ENCODE measurements at places on chromosomes 3 and 15.

- DNase-seq, result no peak
These were observed 32.9 kb upstream of the SEC13 start for GRCh38 chr3:10353661-10354360.

- DNase-seq, result no peak
These were observed 999 bp upstream of the KIF7 start for GRCh38 chr15:89656116-89656815.

DNA sequence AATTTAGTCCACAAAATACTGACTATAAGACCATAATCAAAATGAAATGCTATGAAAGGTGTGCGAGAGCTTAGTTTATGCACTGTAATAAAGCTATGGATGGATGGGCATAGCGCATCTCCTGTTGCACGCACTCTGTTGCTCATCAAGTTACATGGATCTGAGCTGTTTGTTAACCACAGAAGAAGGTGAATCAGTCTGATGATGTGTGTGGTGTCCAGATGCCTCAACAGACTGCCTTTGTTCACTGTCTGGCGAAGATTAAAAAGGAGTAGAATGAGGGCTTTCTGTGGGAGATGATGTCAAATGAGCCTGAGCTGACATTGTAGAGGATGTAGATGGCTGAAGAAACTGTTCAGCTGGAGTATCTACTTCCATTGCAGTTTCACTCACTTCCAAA lies 36.1 kb downstream of the NSMCE3 start:
- no peak for DNase-seq

DNA sequence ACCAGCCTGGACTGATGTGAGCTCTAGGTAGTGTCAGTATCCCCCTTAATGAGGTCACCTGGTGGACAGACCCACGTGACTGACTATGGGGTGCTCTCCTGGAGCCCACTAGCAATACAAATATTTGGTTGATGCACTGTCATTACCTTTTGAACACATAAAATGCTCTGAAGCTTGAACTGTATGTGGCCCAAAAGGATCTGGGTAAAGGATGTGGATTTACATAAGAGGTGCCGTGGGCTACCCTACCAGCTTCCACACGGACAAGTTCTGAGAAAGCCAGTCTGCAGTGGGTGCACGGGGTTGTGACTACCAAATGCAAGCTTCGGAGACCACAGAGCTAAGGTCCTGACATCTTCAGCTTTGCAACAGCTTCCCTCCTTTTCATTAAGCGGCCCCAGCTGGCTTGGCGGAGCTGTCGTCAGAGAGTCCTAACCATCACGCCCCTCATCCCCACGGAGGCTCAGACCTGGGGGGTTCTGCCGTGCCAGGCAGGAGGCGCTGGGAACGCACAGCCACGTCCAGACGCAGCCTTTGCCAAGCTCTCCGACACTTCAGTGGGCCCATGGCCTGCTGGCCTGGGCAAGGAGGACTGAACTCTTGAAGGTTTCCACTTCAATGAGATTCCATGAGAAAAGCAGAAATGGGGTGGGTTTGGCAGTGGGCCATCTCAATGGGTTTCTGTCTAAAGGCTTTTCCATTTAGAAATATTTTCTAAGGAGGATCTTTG lies 228.3 kb downstream of the ADAMTS17 start:
- DNase-seq, result no peak

DNA sequence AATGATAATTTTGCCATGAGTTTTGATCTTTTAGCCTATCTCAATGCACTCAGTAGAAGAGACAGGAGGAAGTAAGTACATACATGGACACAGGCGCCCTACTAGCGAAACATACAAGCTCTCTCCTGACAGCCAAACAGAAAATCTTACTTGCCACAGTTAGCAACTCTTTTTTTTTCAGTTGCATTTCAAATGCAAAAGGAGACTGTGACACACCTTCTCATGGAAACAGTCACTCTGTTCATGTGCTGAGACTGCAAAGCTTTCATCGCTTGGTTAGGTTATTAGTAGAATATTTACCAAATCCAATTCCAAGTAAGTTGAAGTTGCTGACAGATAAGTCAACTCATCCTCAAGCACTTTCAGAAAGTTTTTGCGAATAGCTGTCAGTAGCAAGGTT lies 223.3 kb downstream of the FOXP1 start:
- DNase-seq, result no peak

GRCh38 chr3:111582120-111582474 lies 13.0 kb downstream of the ZBED2 start:
- no peak for DNase-seq

GRCh38 chr15:93418566-93418965 lies 329.6 kb upstream of the RGMA start:
- no peak for DNase-seq

GRCh38 chr3:58120075-58120812 lies 90.5 kb downstream of the DNASE1L3 start:
- DNase-seq, result peak; percentile 28

- DNase-seq, result no peak
These were observed 98.6 kb downstream of the RPL39L start for GRCh38 chr3:187040516-187041361.

DNA sequence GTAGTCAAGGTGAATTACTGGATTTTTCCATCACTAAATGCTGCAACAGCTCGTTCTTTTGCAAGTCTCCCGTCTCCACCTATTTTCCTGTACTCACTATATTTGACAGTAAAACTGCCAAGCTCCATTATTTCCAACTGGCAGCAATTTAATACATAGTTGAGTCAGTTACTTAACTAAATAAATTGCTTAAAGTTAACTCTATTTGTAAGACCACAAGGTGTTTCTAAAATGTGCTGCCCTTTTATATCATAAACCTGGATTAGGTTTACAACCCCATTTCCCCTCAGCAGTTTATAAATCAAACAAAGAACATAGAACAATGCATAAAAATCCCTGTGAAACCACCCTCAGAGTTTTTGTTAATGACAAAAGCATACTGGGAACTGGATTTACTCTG lies 211.4 kb upstream of the DPH6 start:
- DNase-seq, result no peak

DNA sequence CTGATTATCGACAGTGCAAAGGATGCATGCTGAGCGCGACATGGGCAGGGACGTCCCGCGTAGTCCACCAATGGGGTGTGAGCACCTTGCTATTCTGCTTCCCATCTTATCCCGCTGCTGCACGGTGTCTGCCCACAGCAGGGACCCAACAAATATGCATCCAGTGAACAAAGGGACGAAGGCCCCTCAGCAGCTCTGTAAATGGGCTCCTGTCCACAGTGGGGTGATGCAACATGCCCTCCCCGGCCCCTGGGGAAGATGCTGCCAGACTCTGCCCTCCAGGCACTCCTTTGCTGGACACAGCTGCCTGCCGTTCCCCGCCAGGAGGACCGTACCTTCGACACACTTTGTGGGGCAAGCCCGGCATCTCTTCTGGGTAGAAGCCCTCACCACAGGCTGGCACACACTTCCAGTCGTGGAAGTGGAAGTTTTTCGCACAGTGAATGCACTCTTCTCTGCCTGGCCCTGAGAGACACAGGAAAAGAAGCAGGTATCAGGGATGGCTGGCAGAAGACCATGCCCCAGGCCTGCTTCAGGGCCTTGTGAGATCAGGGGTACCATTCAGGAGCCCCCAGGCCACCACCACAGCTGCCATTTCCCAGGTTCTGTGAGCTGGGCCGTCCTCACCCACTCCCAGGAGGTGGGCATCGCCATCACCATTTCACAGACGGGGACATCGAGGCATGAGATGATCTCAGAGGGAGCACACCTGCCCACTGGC lies 18.2 kb upstream of the SNRPA1 start:
- DNase-seq, result no peak

DNA sequence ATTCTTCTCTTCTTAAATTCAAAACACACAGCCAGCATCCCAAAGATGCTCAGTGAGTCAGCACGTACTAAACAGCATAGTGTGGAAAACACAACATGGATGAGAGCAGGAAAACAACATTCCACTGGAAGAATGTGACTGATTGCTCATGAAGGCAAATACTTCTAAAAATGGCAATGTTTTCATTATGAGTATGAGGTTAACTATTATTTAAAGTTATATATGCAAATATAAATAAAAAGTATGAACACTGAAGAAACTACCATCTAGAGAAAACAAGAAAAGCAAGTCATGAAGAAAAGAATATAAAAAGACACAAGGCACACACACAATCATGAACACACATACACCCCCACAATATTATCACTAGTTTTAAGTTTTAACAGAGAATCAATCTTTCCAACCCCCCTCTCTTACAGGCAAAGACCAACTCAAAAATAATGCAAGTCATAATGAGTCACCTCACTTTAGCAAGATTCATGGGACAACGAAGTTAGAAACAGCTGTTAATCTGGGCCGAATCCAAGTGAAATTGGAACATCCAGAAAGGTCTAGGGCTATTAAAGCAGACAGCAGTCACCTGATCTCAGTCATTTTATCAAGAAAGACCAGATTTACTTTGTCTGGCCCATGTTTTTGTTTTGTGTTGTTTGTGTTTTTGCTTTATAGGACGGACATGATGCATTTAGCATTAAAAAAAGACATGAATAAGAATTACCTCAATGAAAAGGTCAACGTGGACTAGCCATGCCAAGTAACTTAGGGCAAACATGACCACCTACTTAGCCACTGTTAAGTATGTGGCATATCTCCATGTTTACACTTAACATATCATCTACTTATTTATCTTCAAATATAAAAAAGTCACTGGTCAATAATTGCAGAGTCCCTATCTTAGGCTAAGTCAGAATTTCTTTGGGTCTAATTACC lies 18.1 kb downstream of the GBE1 start:
- DNase-seq, result peak; percentile 17

DNA sequence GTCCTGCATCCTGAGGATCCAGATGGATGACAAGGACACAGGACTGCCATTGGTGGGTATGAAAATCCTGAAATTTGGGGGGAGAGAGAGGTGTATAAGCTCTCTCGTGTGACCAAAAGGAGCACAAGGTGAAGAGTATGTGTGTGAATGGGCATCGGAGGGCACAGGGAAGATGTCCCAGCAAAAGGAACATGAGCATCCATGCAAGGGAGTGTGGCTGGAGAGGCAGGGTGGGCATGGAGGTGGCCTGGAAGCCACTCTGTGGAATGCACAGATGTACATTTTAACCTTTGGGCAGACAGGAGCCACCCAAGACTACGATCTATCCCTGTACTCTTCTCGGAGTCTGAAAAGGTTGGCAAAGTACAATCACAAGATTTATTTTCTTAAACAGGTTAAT lies 54.5 kb downstream of the CAPN7 start:
- DNase-seq, result no peak

GRCh38 chr15:63483521-63484371 lies 20.6 kb upstream of the USP3 start:
- no peak for DNase-seq

GRCh38 chr3:130906374-130906995 lies 12.6 kb downstream of the ATP2C1 start:
- no peak for DNase-seq

GRCh38 chr3:31962801-31963205 lies 18.3 kb downstream of the OSBPL10 start:
- DNase-seq, result peak; percentile 10

DNA sequence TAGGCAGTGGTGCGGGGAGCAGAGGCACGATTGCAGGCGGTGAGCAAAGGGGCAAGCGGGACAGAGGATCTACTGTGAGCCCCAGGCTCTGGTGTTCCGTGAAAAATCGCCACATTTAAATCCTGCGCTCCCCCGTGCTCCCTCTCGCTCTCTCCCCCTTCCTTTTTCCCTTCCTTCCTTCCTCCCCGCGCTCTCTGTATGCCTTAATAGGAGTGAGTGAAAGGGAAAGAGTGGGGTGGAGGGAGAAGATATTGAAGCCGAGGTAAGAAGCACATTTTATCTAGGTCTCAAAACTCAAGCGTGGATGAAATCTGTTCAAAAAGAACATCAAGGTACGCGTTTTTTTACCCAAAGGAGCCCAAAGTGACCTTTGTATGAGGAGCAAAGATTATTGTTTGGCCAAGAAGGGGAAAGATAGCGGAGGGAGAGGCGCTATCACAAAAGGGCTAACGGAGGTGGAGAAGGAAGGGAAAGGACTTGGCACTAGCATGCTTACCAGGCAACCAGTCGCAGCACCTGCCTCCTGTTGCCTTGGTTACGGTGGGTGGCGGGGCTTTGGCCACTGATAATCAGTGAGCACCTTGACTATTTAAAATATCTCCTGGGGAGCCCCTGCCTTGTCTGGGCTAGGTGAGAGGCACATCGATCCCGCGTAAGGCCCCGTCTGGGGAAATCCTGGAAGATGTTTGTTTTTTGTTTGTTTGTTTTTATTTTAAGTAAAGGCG lies 14.9 kb upstream of the AEN start:
- DNase-seq, result no peak

GRCh38 chr3:31929826-31930502 lies 51.1 kb downstream of the OSBPL10 start:
- DNase-seq, result no peak

- peak; percentile 68 for DNase-seq
These were observed 7.3 kb downstream of the RAB27A start for GRCh38 chr15:55282284-55282833.

GRCh38 chr3:26962492-26963360 lies 340.2 kb downstream of the LRRC3B start:
- no peak for DNase-seq

DNA sequence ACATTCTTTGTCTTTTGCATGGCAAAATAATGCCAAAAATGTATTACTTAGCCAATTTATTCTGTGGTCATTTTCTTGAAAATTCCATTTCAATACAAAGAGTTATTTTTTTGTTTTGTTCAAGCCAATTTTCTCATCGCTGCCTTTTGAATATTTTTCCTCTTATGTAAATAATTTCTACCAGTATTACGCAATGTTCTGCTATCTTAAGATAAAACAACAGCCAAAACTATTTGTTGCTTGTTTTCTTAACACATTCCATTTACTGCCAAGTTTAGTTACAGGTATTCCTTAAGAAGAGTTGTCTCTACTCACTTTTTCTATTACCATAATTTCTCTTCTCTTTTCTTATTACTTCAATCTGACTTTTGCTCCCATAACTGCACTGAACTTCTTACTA lies 163.1 kb downstream of the ROBO1 start:
- DNase-seq, result no peak

DNA sequence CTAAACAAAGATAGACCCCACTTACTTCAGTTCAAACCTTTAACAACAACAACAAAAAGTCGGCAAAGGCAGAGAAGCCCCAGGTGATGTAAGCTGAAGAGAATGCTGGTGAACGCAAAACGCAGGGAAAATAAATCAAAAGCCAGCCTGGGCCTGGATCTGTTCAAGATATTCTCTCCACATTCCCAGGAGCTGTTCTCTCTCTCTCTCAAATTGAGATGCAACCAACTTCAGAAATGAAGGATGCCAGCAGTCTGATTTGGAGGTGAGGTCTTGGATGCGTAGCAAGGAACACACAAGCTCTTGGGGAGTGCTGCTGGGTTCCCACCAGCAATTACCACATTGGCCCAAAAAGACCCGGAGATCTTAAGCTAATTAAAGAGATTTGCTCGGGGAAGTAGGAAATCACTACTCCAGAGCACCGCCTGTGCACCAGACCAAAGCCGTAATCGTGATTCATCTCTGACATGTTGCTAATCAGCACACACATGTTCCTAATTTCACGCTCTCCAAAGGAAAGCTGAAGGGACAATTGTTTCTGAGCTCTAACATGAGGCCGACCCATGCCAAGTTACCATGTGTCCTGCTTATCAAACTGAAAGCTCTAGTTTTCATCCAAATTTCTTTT lies 37.1 kb downstream of the IL17RD start:
- no peak for DNase-seq

Data from suppressor macrophage (primary cell).